ENCODE measurements at places on chromosomes 2 and 18.

DNA sequence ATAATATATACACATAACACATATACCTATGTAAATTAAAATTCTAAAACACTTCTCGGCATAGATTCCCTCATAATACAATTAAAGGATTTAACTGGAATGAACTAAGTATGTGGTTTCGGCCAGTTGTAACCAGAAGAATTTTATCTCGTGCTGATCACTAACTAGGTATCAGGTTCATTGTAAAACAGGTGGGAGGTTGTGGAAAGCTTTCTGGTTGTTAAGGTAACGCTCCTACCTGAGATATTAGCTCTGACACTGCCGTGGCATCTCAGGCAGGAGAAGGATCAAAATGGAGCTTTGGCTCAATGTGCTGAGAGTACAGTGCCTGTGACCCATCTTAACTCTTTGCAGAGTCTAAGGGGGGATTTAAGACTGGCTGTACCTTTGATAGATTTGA is 42.5 kb downstream of the SLC9A2 start:
- DNase-seq: no peak

- DNase-seq: no peak
These were observed 132.7 kb upstream of the NT5C1B start for GRCh38 chr2:18722101-18722500.

- DNase-seq: no peak
These were observed 30.1 kb downstream of the CAB39 start for GRCh38 chr2:230742781-230743180.

- no peak for DNase-seq
These were observed 174.1 kb downstream of the SMAD7 start for GRCh38 chr18:48776641-48777025.

DNA sequence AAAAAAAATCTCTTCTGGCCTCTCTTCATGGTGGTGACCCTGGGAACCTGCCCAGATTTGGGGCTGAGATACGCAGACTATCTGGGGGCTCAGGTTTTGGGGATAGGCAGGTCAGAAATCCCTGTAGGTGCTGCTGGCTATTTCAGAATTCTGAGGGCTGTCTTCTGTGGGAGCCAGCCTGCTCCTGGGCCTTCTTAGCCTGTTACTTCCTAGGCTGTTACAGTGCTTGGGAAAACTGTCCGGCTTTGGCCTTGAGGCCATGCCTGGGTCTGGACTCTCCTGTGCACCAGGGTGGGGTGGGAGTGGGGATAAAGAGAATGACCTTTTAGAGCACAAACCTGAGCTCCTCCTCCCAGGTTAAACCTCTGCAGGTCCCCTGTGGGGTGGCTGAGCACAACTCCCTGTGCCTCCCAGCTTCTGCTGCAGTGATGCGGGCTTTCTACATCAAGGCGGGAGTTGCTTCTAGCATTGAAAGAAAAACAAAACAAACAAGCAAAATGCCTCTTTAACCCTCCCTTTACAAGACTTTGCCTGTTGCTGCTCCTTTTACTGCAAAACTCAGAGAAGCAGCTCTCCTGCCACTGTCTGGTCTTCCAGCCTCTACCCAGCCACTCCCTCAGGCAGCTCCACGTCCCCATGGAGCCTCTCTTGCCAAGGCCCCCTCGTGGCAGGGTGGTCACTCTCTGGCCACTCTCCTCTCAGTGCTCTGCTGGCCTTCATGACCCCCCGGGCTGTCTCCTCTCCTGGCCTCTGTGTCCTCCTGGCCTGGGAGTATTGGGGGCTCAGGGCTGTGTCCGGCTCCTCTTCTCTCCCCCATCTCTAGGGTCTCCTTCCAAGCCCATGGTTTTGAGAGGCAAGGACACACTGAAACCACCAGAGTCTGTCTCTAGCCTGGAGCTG is 293.0 kb upstream of the HS6ST1 start:
- no peak for DNase-seq

Measured in bone marrow (tissue), 2 donors.